ENCODE measurements at places on chromosomes 11 and 22.

DNA sequence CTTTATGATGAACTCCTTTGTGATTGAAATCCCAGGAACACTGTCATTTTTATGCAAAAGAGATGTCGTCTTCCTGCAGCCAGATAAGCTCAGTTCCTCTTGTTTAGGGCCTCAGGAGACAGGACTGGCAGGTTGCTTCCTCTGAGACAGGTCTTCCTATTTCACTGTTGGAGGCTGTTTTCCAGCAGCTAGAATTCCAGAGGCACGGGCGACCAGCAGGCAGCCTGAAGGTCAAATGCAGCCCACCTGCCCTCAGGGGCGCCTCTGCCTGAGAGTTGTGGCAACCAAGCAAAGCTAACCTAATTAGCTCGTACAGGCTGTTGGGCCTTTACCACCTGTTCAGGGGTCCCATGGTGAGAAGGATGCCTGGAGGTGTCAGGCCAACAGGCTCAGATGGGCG is 22.3 kb downstream of the SLC6A5 start:
- DNase-seq: no peak

- no peak for DNase-seq
Observed at GRCh38 chr11:342328-342727, 21.7 kb upstream of the IFITM3 start.

GRCh38 chr11:70128435-70128906 is 50.4 kb downstream of the ANO1 start:
- DNase-seq: no peak

DNA sequence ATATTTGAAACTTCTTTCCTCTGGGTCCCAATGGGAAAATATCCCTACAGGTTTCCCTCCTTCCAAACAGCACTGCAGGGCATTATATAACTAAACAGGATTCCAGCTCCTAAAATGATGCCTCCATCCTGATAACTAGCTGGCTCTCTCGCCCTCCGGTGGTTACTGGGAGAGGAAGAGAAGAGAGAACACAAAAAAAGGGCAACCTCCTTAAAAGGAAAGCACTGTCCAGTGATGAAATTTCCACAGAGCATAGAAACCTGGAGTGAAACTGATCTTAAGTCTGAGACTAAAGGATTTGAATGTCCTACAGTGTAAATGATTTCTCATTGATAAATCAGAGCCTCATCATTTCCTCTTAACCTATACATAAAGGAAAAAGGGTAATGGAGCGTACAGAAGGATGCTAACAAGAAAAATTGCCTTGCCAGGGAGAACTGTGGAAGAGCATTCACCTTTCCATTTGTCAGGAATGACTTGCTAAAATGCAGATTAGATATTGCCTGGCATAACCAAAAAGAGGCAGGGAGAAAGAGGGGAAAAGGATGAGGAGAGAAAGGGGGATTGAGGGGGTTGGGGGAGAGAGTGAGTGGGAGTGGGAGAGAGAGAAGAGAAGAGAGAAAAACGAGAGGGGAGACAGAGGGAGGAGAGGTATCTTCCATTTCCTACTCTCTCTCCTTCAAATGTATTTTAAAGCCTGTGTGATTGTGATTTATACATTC is 121.3 kb downstream of the APOL5 start:
- no peak for DNase-seq

DNA sequence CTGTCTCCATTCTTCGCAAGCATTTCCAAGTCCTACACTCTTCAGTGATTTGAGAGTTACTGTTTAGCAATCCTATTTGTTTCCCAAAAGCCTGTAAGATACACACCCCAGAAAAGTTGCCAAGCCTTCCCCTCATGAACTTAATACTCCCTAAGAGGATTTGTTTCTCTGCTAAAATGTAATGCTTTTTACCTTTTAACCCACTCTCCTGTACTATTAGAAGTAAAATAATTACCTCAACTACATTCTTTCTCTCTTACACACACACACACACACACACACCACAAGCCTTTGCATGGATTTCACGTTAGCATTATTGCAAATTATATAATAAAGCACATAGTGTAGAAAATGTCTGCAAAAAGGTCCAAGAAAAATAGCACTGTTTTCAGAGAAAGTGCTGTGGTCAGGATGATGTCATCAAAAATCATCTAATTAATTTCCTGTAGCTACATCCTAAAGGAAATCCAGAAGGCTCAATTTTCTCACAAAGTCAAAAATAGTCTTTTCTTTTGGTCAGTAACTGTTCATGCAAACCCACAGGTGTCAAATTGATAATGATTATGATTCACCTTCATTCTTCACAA is 364.1 kb upstream of the PITPNB start:
- no peak for DNase-seq

GRCh38 chr11:86608251-86608799 is 64.1 kb downstream of the ME3 start:
- peak; percentile 47 for DNase-seq

- DNase-seq: no peak
Observed at GRCh38 chr11:129937592-129938238, 42.3 kb upstream of the NFRKB start.

DNA sequence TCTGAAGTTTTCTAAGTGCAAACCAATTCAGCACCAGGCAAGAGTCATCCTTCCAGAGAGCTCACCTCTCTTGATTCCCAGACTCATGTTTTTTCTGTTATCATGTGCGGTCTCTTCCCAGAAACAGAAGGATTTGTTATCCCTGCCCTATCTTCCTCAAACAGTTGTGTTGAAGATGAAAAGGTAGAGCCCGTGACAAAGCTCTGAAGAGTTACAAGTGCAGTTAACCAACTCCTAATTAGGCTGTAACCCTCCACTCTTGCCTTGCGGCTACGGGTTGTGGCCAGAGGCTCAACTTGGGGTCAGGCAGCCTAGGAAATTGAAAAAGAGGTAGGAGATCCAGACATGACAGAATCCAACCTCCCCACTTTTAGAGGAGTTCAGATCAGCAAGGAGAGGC is 76.2 kb upstream of the CADM1 start:
- DNase-seq: no peak

DNA sequence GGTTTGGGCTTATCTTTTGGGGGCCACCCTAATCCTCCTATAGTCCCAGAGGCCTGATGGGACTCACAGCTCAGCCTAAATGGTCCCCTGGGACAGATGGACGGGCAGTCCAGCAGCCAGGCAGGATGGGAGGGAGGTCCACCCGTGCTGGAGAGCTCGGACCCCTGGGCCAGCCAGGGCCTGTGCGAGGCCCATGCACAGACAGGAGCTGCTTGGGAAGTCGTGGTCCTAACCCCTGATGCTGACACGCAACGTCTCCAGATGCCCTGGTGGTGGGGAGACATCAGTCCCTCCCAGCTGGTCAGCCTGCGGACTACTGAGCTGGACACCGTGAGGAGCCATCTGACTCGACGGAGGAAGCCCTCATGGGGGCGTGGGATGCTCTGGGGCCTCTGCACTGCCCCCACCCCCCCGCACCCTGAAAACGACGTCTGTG is 31.2 kb upstream of the MUC5AC start:
- no peak for DNase-seq

GRCh38 chr11:120141113-120141767 is 3.3 kb upstream of the TRIM29 start:
- no peak for DNase-seq

- DNase-seq: no peak
Observed at GRCh38 chr11:16902182-16902581, 112.0 kb downstream of the PLEKHA7 start.

GRCh38 chr11:118018401-118018800 is 32.2 kb downstream of the IL10RA start:
- DNase-seq: no peak

GRCh38 chr11:3095712-3096361 is 38.6 kb upstream of the CARS1 start:
- DNase-seq: no peak

GRCh38 chr11:48103621-48104567 is 112.7 kb upstream of the OR4B1 start:
- no peak for DNase-seq

- no peak for DNase-seq
Observed at GRCh38 chr11:75566763-75567279, 4.8 kb downstream of the SERPINH1 start.

All from CD4-positive, alpha-beta T cell treated with Interleukin-17A for 1 hour (primary cell).